ENCODE measurements at places on chromosomes 3 and 15.

DNA sequence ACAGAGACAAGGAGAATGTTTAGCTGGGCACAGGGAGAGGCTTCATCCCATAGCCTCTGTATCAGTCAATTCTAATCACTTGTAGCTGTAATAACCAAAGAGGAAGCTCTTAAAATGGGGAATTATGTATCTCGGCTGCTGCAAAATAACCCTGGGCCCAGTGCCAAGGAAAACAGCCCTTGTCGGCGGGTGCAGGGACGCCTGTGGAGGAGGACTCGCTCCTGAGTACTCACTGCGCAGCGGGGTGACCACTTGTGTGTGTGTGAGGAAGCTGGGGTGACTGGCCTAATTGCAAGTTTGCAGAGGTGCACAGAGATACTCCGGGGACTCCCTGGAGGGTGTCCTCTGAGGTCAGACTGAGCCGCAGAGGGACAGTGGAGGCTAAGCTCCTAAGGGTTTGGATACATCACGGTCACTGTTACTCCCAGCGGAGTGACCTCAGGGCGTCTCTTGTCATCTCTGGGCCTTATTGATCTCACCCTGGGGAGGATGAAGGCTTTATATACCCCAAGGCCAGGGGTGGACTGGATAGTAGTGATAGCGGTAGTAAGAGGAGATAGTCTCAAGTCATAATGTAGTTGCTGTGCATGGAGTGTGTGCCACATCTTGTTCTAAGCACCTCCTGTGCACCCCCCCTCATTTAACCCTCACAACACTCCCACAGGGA lies 37.2 kb downstream of the SLC6A6 start:
- DNase-seq: no peak

DNA sequence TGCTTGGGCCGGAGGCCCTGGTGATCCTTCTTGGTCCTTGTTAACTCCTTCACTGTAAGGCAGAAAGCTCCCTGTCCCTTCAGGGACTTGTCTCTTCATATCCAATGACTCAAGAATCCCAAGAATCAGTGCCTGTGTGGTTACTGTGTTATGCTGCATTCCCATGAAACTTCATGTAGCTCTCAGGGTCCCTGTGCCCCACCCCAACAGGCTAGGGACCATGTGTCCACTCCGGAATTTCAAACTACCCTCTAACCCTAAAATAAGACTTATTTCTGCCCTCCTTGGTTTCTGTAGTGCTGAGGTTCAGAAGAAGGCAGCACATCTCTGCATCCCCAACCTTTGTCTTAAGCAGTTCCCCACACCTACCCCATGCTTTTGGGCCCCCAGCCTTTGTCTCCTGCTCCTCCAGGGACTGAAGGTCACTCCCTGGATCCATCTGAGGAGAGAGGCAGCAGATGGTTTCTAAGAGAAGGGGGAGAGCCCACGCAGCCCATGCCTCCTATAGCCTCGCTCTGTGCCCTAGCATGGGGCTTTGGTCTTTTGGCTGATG lies 531 bp upstream of the MAP1A start:
- peak; percentile 69 for DNase-seq

GRCh38 chr15:74400915-74401757 lies 32.6 kb downstream of the SEMA7A start:
- DNase-seq: no peak

- DNase-seq: no peak
These were observed 2.7 kb upstream of the CPOX start for GRCh38 chr3:98596087-98596486.

DNA sequence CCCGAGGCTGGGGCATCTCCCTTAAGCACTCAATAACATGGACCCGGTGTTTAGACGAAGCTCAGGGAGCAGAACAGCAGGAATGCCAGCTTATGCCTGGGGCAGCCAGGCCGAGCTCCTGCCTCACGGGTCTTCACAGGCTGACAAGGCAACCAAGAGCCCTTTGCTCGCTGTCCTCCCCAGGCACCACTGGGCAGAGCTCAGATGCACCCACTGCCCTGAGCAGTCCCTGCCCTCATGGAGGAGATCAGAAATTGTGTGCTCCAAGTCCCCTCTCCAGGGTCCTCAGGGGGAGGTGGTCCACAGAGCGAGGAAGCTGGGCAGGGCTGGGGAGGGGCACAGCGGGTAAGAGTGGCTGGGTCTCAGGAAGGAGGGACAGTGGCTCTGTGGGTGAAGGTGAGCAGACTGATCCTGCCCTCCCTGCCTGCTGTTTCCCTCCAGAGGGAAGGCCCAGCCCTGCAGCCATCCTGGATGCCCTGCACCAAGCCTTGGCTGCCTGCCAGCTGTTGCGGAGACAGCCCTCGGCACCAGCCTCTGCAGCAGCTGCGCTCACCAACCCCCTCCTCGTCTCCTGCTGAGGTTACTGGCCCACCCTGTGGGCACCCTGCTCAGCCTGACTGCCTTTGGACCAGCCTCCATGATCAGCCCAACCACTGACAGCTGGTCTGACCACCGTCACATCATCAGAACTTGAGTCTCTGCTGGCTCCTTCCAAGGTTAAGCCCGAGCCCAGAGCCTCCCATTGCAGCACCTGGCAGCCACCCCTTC lies 21.1 kb upstream of the GP9 start:
- DNase-seq: no peak

GRCh38 chr3:155815030-155815545 lies 9.0 kb upstream of the C3orf33 start:
- DNase-seq: no peak

DNA sequence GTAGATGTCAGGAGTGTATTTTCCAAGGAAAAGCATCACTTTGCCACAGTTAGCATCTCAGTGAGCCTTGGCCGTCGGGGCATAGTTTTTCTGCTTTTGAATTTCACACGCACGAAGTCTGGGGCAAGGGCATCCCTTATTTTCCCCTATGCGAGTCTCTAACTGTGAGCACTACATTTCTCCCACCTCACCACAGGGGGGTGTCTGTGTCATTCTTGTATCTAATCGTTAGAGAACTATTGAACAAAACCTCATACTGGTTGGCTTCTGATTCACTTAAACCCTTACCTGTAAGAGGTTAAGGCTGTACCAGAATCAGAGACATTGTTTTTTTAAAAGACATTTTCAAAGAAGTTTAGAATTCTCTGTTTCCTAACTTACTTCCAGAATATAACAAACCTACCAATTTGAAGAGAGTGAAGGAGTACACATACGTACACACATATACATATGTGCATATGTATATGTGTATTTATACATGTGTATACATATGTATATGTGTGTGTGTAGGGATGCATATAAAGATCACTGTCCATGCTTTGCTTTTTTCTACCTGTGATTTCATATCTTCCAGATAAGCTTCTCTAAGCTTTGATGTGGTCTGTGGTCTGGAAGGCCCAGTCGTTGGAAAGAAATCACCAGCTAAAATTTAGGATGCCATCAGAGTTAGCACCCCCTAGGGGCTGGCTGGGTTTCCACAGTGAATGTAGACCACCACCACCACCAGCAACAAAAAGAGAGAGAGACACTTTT lies 49.4 kb downstream of the MYZAP start:
- DNase-seq: peak; percentile 13

GRCh38 chr3:34012102-34012461 lies 213.7 kb downstream of the PDCD6IP start:
- DNase-seq: peak; percentile 99

DNA sequence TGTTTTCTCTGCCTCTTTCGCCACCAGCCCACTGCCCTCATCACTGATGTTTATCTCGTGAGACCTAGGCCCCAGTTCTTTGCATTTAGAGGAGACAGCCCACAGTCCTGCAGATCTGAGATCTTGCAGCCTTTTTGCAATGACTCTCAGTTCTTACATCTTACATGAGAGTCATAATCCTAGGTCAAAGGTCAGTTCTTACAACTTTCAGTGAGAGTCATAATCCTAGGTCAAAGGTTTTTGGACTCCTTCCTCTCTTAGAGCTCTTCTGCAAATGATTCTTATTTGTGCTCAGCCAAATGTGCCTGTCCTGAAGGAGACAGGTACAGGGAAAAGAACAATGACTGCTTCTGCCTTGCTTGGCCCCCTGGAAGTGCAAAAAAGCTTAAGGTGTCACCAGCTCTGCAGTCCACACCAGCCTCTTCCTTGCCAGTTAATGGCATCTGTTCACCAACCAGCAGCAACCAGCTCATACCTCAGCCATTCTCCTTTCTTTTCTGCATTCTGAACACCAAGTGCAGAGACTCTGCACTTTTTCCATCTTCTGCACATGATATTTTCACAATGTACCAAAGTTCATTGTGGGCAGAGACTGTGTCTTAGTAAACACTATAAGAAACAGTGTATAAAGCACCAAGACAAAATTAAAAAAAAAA lies 67.1 kb downstream of the ABHD5 start:
- DNase-seq: no peak

GRCh38 chr3:46349484-46350261 lies 4.2 kb upstream of the CCR2 start:
- no peak for DNase-seq

DNA sequence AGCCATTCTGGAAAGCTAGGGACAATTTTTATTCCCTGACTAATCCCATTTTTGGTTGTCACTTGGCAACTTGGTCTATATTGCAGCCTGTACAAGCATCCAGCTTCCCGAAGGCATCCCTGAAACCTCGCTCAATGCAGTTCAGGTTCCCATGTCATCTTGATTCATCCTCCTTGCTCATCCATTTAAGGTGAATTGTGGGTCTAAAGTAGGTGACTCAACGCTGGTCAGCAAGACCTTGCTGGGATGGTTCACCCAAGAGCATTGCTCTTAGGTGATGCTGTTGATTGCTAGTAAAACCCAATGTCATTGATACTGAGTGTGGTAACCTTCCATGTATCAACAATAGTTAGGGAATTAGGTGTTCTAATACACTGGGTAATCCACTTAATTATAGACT lies 13.1 kb upstream of the RAB8B start:
- DNase-seq: peak; percentile 53

DNA sequence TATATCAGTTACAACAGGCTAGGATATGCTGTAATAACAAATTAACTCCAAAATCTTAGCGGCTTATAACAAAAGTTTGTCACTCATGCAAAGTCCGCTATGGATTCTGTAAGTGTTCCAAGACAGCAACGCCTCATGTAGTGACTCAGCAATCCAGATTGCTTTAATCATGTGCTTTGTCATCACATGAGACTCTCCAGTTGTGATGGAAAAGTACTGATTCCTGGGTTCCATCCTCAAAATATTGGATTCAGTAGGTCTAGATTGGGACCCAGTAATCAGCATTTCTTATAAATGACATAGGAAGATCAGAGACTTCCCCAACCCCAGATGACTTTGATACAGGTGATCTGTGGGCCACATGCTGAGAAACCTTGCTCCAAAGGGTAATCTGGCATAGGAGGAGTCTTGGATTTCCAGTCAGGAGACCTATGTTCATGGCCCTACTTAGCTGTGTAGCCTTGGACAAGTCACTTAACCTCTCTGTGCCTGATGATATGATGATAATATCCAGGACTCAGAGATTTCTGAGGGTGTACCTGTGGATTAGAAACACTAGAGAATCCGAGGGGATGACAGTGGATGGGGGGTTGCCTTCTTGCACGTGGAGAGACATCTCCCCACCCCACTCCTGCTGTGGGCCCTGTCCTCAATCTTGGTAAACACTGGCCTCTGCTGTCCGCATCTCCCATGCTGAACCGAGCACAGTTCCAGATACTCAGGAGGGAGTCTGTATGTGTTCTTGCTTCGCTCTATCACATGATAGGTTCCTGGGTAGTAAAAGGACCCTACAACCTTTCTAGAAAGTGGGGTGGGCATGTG lies 65.5 kb downstream of the CORO2B start:
- peak; percentile 81 for DNase-seq

DNA sequence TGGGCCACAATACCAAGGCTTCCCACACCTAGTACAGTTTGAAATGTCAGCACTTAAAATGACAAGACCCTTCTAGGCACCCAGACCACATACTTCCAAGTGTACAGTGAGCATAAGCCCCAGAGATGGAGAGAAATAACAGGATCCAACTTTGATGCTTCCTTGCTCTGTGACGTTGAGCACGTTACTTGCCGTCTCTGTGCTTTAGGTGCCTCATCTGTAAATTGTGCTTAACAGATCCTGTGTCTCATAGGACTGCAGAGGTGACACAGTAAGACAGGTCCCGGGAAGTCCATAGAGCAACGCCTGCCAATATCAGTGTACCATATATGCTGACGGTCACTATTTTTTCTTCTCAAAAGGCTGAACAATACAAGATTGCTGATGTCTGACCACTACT lies 59.1 kb downstream of the LRIG1 start:
- DNase-seq: no peak

- DNase-seq: peak; percentile 67
These were observed 348.6 kb downstream of the NLGN1 start for GRCh38 chr3:173745952-173746682.

- no peak for DNase-seq
These were observed 53.0 kb downstream of the SUCLG2 start for GRCh38 chr3:67601385-67601784.

- DNase-seq: no peak
These were observed 522.2 kb downstream of the EDEM1 start for GRCh38 chr3:5709714-5710113.

GRCh38 chr15:74892313-74892712 lies 2.5 kb downstream of the MPI start:
- no peak for DNase-seq

- DNase-seq: peak; percentile 54
These were observed 328.4 kb upstream of the UMPS start for GRCh38 chr3:124401843-124402242.

GRCh38 chr15:59833366-59833765 lies 144.2 kb upstream of the BNIP2 start:
- DNase-seq: no peak

DNA sequence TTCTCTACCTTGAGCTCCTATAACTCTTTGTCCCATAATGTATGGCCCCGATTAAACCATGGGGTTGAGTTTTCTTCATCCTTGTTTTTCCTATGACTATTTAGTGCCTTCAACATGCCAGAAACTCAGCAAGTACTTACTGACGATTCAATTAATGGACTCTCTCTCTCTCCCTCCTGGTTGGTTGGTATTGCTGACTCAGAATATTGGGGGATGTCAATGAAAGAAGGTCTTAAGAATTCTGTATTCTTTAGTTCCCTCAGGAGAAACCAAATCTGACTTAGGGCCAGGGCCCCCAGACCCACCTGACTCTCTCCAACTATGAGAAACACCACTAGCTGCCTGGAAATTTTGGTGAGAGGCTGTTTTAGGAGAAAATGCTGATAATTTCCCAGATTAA lies 40.8 kb downstream of the TM4SF4 start:
- no peak for DNase-seq
